ENCODE measurements at places on chromosomes 11 and 22.
A peak's percentile ranks its signal among the peaks of the same experiment; 100 is the strongest.

DNA sequence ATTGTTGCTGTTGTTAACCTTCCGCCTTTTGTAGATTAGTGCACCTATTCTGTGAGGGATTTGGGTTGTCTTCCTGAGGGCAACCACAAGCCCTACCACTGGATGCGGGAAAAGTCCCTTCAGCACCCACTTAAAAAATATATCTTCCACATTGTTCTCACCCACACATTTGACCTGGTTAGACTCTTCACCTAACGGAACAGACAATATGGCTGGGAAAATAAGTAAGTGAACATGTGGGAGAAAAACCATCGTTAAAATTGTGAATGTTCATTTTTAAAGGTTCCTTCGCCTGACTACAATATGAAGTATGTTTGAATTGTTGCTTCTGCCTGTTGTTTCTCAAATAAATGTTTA is 72.0 kb upstream of the MPEG1 start:
- no peak for DNase-seq

DNA sequence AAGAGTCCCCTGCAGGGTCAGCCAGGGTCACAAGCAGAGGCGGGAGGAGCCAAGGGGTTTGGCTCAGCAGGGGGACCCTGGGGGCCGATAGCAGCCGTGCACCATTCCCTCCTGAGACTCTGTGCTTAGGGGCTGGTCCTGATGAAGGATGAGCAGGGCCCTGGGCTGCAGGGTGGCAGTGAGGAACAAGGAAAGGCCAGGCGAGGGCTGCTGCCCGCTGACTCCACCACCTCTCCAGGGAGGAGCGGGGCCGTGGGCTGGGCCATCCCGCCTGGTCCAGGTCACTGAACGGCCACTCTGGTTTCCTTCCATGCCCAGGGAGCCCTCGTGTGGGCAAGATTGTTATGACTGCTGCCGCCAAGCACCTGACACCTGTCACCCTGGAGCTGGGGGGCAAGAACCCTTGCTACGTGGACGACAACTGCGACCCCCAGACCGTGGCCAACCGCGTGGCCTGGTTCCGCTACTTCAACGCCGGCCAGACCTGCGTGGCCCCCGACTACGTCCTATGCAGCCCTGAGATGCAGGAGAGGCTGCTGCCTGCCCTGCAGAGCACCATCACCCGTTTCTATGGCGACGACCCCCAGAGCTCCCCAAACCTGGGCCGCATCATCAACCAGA is 9.2 kb upstream of the NDUFS8 start:
- DNase-seq: no peak

DNA sequence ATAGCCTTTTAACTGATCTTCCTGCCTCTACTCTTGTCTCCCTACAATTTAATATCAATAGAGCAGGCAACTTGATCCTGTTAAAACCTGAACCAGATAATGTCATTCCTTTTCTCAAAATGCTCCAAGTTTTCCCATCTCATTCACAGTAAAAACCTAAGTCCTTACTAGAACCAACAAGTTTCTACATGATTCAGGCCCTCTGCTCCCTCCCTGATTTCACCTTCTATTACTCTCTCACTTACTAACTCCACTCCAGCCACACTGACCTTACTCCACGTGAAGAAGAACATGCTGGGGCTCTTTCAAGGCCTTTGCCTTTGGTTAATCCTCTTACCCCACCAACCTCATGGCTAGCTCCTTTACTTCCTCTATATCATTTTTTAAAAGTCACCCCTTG is 71.1 kb downstream of the PRCP start:
- no peak for DNase-seq

- DNase-seq: no peak
Measured at GRCh38 chr11:63907808-63908530, 9.0 kb downstream of the RCOR2 start.

DNA sequence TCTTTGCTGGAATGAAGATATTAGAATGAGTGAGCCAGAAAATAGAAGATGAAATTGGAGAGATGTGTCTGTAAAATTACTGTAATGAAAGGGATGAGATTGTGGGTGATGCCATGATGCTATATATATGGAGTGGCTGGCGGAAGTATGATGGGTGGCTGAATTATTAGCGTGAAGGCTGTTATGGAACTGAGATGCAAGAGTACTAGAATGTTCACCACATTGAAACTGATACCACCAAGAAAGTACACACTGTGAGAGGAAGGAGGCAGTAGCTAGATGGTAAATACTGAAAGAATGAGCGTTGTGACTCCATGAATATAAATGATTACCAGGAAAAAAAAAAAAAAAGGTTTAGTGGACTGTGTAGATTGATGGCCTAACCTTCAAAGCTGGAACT is 411.9 kb downstream of the CNTN5 start:
- no peak for DNase-seq

GRCh38 chr22:25419247-25420113 is 145.0 kb upstream of the GRK3 start:
- DNase-seq: no peak

GRCh38 chr11:10322830-10323792 is 18.2 kb downstream of the ADM start:
- peak; percentile 91 for DNase-seq

DNA sequence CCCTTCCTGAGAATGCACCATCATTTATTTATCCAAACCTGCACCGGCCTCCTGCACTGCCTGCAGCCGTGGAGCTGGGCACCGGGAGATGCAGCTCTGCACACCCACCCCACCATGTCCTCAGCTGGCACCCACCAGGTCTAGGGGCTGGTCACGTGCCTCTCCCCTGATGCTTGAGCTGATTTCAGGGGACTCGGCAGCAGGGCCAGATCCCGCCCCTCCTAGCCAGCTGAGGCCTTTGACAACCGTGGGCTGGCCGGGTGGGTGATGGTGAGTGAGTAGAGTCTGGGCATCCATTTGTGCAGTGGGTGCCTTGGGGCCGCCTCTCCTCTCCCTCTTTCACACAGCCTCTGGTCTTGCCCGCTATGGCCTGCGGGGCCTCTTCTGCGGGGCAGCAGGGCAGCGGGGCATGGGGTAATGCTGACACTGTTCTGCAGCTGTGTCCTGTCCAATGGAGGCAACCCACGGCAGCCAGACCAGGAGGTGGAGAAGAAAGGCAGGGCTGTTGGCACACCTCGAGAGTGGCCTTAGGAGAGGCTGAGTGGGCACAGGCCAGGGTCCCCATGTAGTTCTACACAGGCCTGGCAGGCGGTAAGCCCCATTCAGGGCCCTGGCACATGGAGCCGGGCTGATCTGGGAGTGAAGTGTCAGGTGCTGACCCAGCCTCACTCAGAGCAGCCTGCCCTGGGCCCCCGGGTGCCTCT is 38.5 kb upstream of the PRODH start:
- DNase-seq: no peak

DNA sequence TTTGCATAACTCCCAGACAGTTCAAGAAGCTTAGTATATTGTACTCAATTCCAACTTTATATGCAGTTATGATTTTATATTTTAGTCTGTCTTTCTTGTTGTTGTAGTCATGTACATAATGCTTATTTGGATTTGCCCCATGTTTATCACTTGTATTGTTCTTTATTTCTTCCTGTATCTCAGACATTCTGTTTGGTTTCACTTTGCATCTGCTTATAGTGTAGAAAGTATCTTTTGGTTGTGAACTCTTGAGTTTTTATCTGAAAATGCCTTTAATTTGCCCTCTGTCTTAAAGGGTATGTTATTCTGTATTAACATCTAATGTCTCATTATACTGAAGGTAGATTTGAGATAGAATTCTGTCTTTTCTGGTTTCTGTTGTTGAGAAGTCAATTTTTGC is 275.4 kb downstream of the DYNC2H1 start:
- no peak for DNase-seq

DNA sequence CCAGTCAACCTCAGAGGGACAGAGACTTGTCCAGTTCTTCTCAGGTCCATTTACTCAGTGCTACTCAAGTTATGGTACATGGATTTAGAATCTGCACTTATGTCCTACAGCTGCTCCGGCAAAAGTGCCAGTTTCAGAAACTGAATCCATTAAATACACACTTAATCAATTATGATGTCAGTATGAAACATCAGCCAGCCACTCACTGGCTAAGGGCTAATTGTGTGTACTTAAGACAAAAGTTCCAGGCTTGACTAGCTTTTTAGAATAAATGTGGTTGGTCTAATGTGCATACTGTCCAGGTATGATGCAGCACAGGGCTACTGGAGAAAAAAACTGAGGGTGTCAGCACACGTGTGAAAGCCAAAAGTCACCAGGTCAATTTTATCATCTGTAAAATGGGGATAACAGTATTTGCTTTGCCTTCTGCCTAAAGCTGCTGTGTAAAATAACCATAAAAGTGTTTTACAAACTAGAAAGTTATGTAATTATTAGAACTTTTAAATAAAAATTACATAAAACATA is 55.4 kb upstream of the CYP2D6 start:
- no peak for DNase-seq
